ENCODE measurements at places on chromosomes 1 and 21. TPM values are rescaled to one million over a fixed set of nuclear protein-coding genes. Genes with fewer than 3 reads are reported as not detected.

Gene PLA2G2D
- total RNA-seq: not detected

Gene MMP23B
- total RNA-seq: 0.49 TPM

Gene VAMP3
- 291 TPM for total RNA-seq

Gene KCNA10
- total RNA-seq: not detected

Gene EXTL1
- total RNA-seq: 2.3 TPM

Gene AADACL3
- total RNA-seq: not detected

Gene NBPF6
- total RNA-seq: not detected

Gene SLC25A34
- total RNA-seq: 0.65 TPM

Gene EXO5
- total RNA-seq: 10.7 TPM

Gene CYP4A22
- not detected for total RNA-seq

Gene LELP1
- not detected for total RNA-seq

Gene ANKRD34A
- 1.6 TPM for total RNA-seq

Gene HOOK1
- not detected for total RNA-seq

Gene KRTAP19-1
- not detected for total RNA-seq

Gene TFF2
- total RNA-seq: not detected

Gene EPHX1
- total RNA-seq: 59.4 TPM
